ENCODE measurements at places on chromosomes 13 and 19.

GRCh38 chr19:47209319-47210179 lies 21.4 kb downstream of the BBC3 start:
- DNase-seq, result no peak

GRCh38 chr13:20424949-20425348 lies 100.7 kb downstream of the CRYL1 start:
- DNase-seq, result no peak

DNA sequence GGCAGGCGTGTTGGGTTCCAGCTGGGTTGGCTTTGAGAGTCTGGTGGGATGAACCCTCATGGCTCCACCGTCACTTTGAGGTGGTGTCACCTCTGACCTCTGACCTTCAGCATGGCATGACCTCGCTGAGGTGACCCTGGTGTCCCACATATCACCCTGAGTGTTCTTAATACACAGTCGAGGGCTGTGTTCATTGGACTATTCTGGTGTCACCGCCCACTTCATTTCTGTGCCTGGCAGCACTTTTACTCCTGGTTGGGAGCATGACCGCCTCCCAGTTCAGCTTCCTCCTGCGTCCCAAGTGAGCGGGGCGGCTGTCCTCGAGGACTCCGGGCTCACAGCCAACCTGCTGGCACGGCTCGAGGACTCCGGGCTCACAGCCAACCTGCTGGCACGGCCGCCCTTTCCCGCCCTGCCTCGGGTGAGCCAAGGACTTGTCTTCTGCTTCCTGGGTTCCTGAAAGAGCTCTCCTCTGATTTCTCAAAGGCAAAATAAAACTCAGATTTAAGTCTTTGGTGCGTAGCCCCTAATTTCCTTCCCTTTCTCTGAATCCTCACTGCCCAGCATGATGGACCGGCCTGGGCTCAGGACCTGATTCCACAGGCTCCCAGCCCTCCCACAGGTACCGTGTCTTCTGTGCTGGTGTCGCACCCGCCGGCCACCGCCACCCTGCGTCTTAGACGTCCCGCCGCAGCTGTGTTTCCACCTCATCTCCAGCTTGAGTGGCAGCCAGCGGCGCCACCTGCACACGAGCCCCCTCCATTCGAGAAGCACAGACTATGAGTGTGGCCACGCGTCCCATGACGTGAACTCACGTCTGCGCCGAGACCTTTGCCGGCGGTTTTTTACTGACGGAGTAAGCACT lies 10.4 kb downstream of the ATP4B start:
- DNase-seq, result no peak

DNA sequence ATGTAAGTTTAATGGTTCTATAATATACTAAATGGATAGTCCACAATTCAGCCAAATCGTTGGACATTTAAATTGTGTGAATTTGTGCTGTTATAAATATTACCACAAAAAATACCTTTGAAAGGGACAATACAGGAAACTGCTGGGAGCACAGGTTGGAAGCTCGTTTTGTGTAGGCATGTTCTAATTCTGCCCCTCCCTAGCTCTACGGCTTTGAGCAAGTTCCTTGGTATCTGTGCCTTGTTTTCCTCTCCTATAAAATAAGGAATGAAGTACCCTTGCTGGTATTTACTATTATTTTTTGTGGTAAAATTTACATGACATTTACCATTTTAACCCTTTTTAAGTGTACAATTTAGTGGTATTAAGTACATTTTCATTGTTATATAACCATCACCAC lies 102.6 kb upstream of the SLC7A1 start:
- no peak for DNase-seq

DNA sequence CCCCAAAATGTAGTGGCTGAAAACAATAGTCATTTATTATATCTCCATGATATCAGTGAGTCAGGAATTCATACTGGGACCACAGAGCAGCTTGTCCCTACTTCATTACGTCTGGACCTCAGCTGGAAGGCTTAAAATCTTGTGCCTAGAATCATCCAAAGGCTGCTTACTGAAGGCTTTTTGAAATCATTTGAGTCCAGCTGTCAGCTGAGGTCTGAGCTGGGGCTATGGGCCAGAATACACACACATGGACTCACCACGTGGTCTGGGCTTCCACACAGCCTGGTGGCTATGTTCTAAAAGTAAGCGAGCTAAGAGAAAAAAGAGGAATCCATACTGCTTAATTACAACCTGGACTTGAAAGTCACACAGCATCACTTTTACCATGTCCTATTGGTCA lies 209.2 kb downstream of the KCTD12 start:
- DNase-seq, result no peak

DNA sequence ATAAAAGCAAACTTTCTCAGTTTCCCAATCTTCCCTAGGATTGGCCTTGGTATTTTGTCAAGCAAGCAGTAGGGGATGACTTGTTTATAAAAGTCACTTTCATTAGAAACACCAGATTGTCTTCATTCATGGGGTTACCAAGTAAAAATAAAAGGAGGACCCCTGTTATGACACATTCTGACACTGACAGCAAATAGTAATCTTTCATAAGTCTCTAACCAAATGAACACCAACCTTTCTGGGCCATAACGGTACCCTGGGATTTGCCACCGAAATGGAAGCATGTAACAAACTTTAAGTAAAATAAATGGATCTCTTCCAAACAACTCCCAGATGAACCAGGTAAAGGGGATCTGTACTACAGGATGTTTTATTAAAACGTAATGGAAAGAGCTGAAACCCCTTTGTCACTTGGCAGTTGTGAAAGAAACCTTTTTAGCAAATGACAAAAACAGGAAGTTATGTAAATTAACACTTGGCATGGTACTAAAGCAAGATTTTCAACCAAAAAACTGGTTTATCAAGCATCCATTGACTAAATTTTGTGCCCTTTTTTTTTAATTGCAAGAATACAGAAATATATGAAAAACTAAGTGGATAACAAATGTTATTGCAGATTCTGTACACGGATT lies 335.6 kb downstream of the RBM26 start:
- DNase-seq, result no peak

DNA sequence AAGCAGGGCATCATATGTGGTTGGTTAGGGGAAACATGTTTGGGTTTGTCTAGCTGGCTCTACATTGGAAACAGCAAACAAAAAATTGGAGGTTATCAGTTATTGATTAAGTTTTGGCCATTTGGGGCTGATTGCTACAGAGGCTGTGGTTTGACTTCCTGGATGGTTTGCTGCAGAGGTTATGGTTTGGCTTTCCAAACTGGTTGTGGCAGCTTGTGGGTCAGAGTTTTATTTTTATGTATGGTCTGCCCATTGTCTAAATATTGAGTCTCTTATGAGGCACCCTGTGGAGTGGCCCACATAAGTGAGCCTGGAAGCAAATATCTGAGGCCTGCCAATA lies 261.6 kb downstream of the GPC5 start:
- DNase-seq, result no peak

- no peak for DNase-seq
These were observed 2.3 kb upstream of the SLC25A42 start for GRCh38 chr19:19061506-19061905.

DNA sequence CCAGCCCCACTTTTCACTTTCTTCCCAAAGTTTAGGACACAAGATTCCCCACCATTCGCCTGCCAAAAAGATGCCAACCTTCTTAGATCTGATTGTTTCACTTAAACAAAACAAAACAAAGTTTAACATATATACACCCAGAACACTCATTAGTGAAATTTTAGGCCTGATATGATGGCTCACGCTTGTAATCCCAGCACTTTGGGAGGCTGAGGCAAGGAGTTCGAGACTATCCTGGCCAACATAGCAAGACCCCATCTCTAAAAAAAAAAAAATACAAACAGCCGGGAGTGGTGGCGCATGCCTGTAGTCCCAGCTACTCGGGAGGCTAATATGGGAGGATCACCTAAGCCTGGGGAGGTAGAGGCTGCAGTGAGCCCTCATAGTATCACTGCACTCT lies 4.9 kb downstream of the PGPEP1 start:
- DNase-seq, result no peak

- no peak for DNase-seq
These were observed 21.3 kb upstream of the MTRF1 start for GRCh38 chr13:41284512-41285288.

- DNase-seq, result no peak
These were observed 5.6 kb upstream of the ADM5 start for GRCh38 chr19:49683814-49684250.

GRCh38 chr13:44905556-44905955 lies 83.7 kb downstream of the NUFIP1 start:
- DNase-seq, result no peak

- no peak for DNase-seq
These were observed 61.0 kb downstream of the SHISA2 start for GRCh38 chr13:25990801-25991200.

DNA sequence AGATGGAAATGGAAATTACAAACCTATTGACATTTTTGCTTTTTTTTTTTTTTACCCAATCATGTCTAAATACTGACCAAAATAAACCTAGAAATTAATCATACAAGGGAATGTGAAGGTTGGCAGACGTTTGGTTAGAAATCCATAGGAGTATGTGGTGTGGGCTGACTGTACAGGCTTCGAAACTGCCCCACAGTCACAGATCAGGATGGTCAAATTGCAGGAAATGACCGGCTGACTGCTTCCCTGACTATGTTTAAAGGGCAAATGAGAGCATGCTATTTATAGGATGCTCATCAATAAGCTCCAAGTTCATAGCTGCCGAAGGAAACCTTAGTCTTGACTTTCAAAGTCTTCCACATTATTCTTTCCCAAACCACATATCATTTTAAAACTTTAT lies 118.4 kb downstream of the COG6 start:
- no peak for DNase-seq

DNA sequence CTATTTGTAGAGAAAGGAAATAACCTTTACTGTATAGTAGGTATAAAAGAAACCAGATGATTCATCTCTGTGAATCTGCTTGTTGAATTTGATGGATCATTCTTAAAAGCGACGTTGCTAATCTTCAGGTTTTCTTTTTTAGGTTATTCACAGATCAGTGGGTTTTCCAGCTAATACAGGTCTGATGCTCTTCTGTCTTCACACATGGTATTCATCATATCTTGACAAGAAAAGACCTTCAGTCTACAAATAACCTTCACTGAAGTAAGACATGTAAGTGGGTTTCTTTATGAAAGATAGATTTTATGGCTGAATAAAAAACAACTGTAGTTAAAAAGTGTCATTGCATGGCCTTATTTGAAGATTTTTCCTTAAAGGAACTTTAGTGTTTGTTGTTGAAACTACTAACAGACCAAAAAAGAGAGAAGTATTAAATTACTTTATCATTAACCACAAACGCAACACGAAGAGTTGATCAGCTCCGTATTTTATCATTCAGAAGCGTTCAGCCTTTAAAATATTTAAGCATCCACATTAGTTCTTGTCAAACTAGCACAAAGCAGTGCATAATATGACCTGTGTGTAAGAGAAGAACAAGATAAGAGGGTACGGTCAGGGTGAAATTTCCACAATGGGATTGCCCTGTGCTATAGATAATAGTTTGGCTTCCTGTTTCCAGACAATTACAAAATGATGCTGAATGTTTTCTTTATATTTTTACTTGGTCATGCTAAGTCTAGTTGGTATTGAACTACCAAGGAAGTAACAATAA lies 299.5 kb downstream of the MZT1 start:
- DNase-seq, result no peak

DNA sequence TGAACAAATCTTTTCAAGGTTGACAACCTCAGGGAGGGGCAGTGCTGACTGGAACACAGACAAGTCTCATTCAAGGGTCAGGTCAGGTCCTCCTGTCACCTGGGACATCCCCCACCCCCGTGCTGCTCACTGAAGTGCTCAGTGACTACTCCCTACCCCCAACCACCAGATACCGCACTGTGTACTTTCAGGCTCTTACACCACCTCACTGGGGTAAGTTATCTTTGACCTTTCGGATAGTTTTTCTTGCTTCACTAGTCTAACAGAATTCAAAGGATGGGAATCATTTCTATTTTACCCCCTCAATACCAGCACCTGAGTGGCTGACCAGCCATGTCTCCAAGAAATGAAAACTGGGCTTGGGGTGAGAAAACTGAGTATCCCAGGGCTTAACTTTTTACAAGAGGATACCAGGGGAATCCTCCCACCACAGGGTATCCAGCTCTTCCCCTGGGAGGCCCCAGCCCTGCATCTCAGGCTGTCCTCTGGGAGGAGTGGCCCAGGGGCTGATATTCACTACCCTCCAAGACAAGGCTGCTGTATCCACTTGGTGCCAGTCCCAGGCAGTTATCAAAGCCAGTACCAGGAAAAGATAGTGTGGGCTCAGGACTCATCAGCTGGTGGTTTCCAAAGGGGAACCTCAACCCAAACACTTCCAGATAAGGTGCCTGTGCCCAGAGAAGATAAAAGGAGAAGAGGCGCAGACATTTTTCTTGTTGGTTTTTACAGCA lies 2.1 kb downstream of the ZNF563 start:
- DNase-seq, result peak; percentile 61

DNA sequence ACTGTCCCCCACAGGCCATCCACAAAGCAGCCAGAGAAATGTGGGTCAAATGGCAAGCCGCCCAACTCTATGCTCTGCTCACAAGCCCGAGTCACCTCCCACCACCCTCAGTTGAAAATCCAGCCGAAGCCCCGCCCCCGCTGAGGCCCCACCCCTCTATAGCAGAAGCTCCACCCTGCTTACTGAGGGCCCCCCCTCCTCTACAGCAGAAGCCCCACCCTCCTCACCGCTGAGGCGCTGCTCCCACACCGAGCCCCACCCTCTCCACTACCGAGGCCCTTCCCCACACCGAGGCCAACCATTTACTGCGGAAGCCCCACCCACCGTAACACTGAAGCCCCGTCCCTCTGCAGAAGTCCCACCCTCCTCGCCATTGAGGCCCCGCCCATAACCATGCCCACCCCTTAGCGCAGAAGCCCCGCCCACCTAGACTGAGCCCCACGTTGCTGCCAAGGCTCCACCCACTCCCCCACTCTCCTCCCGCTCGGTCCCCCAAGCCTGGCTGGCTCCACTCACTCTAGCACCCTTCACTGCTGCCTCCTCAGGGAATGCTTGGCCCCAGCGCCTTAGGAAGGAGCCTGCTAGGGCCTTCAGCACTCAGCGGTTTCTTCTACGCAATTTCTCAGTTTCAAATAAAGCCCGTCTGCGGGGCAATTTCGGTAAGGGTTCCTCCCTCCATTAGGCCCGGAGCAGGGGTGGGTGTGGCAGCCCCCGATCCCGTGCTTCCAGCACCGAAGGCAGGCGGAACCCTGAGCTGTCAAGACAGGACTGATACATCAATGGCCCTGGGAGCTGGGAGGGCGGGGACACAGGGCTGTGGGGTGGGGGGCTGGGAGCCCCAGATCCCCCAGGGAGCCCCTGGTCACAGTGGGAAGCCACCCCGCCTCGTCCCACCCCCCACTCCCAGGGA lies 9.0 kb upstream of the MYDGF start:
- peak; percentile 8 for DNase-seq

DNA sequence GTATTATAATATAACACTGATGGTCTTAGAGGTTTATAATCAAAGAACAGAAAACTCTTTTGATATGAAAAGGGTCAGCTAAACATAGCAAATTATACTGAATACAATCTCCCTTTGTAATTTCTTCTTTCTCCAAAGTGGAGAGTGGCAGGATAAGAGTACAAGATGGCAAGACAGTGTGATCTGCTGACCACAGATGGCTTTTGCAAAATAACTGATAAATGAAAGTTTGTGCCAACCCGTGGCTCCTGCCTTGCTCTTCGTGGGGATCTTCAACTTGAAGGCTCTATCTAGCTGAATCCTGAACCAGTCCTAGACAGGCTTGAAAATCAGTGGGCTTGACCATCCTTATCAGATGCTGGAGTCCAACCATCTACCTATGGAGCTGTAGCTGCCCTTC lies 185.7 kb downstream of the VWA8 start:
- no peak for DNase-seq
